ENCODE measurements at places on chromosomes 2 and 18.

- DNase-seq, result no peak
Measured at GRCh38 chr18:62102221-62102620, 84.6 kb downstream of the PIGN start.

- DNase-seq, result no peak
Measured at GRCh38 chr2:28471214-28471613, 24.6 kb upstream of the PLB1 start.

DNA sequence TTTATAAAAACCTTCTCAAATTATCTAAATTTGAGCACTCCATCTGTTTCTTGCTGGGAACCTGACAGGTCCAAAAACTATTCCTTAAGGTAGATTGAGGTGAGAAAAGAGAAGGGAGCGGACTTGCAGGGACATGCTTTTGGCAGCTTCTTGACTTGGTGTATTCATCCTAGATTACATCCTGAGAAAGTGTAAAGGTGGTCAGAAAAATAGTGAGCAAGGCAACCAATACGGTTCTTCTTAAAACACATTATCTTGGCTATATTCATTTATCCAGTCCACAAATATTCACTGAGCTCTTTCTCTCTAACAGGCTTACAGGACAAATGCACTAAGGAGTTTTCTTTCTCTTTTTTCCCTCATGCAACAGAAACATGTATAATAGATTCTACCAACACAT is 230.0 kb downstream of the LRP1B start:
- no peak for DNase-seq

- no peak for DNase-seq
Measured at GRCh38 chr18:63686871-63687270, 15.9 kb upstream of the SERPINB11 start.

- no peak for DNase-seq
Measured at GRCh38 chr2:233416706-233417105, 62.4 kb downstream of the DGKD start.

DNA sequence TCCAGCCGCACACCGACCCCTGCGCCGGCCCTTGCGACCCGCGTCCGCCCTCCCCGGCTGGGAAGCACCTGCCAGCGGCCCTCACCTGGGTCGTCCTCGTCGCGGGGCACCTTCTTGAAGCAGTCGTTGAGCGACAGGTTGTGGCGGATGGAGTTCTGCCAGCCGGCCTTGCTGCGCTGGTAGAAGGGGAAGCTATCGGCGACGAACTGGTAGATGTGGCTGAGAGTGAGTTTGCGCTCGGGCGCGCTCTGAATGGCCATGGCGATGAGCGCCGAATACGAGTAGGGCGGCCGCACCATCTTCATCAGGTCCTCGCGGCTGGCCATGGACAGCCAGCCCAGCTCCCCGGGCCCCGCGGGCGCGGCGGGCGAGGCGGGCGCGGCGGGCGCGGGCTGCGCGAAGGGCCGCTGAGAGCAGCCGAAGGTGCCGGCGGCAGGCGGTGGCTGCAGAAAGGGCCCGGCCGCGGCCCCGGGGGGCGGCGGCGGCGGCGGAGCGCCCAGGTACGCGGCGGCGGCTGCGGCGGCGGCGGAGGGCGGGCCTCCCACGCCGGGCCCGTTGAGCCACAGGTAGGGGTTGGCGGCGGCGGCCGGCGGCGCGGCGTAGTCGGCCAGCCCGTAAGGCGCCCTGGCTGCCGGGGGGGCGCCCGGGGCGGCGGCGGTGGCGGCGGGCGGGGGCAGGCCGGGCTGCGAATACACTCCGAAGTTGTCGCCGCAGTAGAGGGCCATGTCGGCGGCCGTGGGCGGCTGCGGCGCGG is 505 bp downstream of the FOXI3 start:
- no peak for DNase-seq

GRCh38 chr2:231256494-231256893 is 58.1 kb downstream of the ARMC9 start:
- DNase-seq, result no peak

DNA sequence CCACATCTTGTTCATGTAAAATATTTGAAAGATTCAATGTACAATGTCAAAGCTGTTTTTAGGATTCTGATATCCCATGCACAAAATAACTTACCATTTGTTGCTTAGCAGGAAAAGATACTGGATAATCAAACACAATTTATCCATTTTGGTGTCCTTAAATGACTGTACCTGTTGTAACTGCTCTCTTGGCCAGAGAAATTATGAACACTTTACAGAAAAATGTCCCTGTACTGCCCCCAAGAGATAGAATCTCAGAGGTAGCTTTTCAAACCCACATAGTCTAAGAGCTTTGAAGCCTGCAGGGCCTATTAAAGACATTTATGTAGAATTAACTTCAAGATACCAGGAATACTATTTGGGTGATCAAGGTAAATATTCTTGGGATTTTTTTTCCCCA is 12.2 kb upstream of the ME2 start:
- DNase-seq, result no peak

DNA sequence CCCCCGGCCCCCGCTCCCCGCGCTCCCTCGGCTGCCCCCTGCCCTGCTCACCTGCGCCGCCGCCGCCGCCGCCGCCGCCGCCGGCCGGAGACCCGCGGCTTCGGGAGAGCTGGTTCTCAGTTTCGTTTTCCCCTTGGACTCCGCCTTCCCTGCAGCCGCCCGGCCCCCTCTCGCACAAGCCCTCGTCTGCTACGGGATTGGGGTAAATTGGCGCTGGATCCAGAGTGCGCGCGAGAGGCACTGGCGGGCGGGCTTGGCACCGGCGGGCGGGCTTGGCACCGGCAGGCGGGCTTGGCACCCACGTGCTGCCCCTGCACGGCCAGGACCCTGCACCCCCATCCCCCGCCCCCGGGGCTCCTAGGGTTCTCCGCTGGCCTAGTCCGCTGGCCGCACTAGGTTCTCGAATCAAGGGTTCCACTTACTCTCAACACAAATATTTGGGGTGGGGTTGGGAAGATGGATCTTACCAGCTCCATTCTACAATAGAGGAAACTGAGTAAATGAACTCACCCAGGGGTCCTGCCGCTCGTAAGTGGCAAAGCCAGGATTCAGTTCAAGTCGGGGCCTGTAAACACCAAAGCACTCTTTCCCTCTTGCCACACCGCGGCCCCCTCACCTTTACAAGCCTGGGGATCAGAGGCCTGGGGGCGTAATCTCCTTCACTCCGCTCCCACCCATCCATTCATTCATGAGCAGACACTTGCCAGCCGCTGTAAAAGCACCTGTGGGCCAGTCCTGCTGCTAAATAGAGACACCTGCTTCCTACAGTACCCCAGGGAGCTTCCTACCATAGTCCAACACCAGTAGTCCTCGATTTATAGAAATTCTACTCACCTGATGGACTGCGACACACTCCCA is at the start of gene EIF2AK2:
EIF2AK2 (minus strand) TSS at position 124 of the 858 bp plus-strand sequence. CDS start 9,174 bp downstream, outside the sequence.
- DNase-seq, result peak; percentile 27

DNA sequence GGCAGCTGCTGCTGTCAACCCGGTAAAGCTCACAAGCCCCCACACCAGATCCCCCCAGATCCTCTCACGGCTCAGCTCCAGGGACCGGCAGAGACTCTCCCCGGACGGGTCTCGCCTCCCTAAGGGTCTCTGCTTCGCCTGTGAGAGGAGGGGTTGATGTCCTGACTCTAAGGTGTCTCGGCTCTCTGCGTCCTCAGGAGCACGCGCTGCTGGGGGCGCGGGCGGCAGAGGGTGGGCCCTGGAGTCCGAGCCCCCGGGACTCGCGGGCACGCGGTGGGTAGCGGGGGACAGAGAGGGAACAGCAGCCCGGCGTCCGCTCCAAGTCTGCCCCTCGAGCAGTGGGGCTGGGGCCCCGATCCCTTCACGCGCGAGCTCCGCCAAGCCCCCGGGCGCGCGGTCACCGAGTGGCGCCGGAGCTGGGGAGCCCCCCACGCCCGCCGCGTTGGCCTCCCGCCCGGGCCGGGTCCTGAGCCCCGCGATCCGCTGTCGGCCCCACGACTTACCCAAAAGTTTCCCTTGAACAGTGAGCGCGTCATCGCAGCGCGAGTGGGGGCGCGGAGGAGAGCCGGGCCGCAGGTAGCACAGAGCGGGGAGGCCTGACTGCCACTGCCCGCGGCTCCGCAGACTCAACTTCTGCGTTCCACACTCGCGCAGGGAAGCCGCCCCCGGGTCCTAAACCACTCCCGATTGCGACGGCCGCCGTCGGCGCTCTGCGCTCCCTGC is at the start of gene PSTPIP2:
PSTPIP2 (minus strand) TSS at position 608 of the 723 bp plus-strand sequence; CDS start at position 536, 72 bp downstream.
- no peak for DNase-seq

- DNase-seq, result no peak
Measured at GRCh38 chr2:101704816-101705578, 7.5 kb downstream of the MAP4K4 start.

GRCh38 chr18:23631312-23631711 is 31.4 kb downstream of the ANKRD29 start:
- no peak for DNase-seq

Measured in left renal pelvis (tissue), 4 donors.